Activated CD4-positive, alpha-beta T cell treated with anti-CD3 and anti-CD28 coated beads, Interleukin-2, amount 50 U/mL, for 24 hours (primary cell): ENCODE measurements at places on chromosomes 16 and 17.
A peak's percentile ranks its signal among the peaks of the same experiment; 100 is the strongest.

- no peak for DNase-seq
Measured at GRCh38 chr17:72555052-72555451, 434.2 kb downstream of the SOX9 start.

DNA sequence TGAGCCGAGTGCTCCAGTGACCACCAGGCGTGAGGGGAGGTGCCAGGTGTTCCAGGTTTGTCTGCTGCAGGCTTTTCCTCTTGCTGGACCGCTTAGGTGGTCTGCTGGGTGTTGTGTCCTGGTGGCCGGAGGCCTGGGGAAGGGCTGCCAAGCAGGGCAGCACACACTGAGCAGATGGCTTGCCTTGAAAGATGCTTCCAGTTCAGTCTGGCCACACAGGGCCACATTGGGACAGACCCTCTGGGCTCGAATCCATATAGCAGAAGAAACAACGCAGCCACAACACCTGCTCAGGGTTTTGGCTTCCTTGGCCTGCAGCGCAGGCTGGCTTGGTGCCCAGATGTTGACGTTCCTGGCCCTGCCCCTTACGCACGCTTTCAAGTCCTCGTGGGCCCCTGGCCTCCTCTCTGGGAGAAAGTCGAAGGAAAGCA lies 24.8 kb downstream of the GINS2 start:
- no peak for DNase-seq

DNA sequence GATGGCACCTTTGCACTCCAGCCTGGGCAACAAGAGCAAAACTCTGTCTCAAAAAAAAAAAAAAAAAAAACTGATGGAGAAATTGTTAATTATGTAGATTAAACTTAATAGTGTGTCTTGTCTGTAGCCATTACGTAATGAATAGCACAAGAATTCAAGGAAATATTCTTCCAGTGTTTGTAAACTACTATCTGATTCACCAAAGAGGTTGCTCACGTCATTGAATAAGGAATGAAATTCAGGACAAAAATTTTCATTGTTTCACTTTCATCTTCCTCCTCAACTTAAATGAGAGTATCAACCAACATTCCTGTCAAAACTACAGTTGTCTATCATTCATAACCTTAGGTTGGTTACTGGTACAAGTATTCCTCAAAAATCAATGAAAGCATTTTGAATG lies 30.7 kb upstream of the MYO18A start:
- no peak for DNase-seq

DNA sequence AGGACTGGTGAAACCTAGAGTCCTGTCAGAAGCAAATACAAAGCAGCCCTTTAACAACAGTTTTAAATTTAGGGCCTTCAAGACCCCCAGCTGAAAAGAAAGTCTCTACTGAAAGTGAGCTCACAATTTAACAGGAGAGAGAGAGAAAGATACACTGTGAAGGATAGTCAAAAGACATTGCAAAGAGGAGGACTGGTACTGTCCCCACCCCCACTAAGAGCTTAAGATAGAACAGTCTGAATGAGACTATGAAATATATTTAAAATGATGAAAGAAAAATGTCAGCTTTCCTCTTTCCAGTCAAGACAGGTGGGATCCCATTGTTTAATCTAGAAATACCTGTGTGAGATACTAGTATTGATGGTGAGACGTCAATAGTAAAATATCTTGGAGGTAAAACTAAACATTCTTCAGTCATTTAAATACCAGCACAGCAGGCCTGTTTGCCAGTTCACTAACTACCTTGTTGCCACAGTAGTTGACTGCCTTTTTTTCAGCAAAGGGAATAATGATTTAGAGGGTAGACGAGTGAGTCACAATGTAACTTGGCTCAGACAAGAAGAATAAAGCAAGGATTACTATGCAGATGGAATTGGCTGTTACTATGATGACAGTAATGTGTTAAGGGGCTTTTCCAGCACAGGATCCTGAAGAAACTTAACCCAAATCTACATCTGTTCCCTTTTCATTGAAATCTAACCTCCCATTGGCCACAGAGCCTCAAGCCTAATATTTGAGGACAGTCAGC lies 47.2 kb upstream of the RASL10B start:
- DNase-seq = no peak

- DNase-seq = no peak
Measured at GRCh38 chr16:31351942-31352325, 3.0 kb upstream of the ITGAX start.

DNA sequence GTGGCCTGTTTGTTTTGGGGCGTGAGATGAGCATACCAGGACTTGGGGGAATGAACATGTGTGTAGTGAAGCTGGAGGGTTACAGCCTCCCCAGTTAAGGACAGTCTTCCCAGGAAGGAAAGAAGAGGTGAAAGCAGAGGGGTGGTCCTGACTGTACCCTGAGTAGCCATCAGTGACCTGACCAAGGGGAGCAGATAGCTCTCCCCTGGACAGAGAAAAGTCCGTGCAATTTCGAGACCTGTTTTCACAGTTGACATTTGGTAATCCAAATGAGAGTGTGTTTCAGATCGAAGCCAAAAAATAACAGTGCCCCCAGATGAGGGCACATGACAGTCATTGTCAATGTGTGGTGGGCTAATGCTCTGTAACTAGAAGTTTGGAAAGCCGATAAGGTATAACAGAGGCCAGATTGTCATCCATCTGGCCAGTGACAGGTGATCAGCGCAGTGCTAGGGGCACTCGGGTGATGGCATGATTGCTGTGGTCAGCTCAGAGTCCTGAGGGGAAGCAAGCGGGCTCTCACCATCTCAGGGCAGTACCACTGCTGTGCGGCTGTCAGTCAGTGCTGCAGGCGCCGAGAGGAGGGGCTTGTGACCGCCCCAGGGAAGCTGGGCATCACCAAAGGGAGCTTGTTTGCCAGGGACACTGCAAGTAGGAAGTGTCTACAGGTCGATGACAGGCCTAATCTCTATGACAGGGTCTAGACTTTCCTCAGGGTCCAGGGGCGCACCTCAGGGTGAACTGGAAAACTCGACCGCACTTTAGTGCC lies 1.1 kb upstream of the NME2 start:
- peak; percentile 9 for DNase-seq

DNA sequence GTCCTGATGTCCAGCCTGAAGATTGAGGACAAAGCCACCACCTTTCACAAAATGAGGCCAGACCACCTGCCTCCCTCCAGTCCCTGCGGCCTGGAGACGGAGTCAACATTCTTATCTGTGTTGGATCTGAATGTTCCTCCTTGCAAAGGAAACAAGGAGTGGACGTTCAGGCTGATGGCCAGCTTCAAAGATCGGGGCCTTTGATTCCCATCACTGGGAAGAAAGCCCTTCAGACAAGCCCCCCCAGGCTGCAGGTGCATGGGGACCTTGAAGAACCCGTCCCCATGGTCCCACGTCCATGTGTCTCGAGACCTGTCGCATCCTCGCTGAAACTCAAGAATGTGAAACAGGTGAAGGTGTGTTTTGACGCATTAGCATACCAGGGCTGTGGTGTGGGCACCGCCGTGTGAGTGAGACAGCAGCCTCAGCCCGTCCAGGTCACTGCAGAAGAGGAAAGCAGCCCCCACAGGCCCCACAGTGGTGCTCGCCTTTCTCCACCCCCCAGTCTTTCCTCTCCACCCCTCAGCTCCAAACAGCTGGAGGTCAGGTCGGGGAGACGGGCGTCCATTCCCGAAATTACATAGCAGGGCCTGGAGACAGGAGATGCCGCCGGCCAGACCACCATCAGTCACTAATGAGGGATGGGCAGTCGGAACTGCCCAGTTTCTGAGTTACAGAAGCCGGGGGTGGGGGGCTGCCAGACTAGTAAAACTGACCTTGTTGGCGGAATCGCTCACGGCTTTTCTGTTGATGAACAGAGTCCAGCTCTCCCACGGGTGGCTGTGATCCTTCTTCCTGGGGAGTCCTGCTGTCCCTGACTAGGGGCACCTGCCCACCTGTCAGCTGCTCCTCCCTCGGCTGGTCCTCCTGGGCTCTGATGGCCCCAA lies 877 bp upstream of the CSNK1D start:
- no peak for DNase-seq

- DNase-seq = no peak
Measured at GRCh38 chr17:55746466-55746865, 4.4 kb upstream of the PCTP start.

- no peak for DNase-seq
Measured at GRCh38 chr17:71535321-71535720, 585.5 kb upstream of the SOX9 start.

- DNase-seq = no peak
Measured at GRCh38 chr17:1271441-1271840, 1.2 kb downstream of the BHLHA9 start.

DNA sequence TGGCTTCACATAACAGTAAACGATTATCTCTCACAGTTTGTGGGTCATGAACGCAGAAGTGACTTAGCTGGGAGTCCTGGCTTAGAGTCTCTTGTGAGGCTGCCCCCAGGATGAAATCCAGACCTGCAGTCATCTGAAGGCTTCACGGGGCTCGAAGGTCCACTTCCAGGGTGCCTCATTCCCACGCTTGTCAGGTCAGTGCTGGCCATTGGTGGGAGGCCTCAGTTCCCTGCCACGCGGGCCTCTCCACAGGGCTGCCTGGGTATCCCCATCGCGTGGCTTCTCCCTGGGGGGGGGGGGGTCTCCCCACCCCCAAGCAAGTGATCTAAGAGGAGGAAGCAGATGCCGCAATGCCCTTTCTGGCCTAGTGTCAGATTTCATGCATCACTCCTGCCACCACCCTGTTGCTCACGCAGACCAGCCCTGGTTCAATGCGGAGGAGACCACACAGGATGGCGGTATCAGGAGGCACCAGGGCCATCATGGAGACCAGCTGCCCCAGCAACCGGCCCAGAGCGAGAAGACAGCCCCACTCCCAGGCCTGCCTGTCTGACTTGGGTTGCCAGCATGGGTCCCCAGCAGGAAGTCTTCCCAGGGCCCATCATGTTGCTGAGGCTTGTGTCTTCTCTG lies 77.3 kb upstream of the CDH5 start:
- no peak for DNase-seq

DNA sequence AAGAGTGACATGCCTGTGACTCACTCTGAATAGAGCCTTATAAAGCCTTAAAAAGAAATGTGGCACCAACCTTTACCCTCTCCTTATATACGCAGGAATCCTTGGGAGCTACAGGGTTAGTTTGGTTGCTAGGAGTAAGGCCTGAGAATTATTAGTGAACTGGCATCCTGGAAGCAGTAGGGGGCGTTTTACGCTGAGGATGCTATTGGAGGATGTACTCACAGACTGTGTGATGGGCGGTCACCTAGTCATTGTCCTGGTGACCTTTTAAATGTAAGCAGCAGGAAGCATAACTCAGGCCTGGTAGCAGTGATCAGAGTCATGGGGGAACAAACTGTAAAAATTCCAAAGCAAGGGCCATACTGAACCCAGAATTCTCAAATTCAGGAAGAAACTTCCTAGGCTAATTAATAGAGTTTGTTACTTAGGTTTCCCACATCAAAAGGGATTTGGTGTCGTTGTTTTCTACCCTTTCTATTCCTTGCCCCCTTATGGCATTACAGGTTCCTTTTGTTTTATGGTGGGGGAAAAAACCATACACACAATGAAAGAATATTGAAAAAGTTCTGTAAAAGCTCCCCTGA lies 153.8 kb downstream of the SNX11 start:
- DNase-seq = no peak

GRCh38 chr17:74292495-74292894 lies 18.5 kb downstream of the DNAI2 start:
- DNase-seq = no peak

- no peak for DNase-seq
Measured at GRCh38 chr17:72569148-72569946, 448.5 kb downstream of the SOX9 start.

GRCh38 chr16:74079232-74079586 lies 217.4 kb upstream of the PSMD7 start:
- DNase-seq = no peak

GRCh38 chr17:61454381-61455323 lies 2.4 kb downstream of the TBX4 start:
- DNase-seq = no peak

- DNase-seq = no peak
Measured at GRCh38 chr16:10314811-10315210, 71.0 kb upstream of the ATF7IP2 start.

DNA sequence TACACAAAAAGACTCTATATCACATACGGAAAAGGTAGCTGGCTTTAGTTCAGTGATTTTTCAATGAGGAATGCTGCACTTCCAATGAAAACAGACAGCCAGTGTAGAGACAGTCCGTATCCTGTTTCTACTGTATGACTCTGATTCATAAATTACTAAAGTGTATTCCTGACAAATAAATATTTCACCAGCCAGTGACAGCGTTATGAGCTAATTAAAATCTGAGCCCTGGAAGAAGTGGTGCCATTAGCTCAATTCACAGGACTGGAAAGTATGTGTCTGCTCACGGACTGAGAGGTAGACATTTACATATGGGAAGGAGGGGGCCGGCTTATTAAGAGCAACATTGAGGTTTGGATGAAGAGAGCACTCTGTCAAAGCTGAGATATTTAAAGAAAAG lies 207.9 kb upstream of the RBFOX1 start:
- DNase-seq = no peak

DNA sequence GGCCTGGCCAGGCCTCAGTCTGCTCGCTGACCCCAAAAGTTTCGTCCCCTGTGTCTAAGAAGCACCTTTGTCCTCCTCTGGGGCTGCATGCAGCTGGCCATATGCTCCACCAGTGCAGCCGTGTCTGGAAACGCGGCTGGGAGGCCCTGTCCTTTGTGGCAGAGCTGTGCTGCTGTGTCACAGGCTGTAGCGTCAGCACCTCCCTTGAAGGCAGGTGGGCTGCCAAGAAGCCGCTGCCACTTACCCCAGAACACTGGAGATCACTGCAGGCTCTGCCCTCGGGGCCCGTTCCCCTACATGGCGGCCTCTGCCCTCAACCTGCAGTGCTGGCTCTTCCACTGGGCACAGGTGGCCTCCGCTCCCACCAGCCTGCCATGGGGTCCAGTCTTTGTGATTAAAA lies 15.7 kb upstream of the MC1R start:
- no peak for DNase-seq

- no peak for DNase-seq
Measured at GRCh38 chr17:17790637-17791464, 45.9 kb downstream of the SREBF1 start.

DNA sequence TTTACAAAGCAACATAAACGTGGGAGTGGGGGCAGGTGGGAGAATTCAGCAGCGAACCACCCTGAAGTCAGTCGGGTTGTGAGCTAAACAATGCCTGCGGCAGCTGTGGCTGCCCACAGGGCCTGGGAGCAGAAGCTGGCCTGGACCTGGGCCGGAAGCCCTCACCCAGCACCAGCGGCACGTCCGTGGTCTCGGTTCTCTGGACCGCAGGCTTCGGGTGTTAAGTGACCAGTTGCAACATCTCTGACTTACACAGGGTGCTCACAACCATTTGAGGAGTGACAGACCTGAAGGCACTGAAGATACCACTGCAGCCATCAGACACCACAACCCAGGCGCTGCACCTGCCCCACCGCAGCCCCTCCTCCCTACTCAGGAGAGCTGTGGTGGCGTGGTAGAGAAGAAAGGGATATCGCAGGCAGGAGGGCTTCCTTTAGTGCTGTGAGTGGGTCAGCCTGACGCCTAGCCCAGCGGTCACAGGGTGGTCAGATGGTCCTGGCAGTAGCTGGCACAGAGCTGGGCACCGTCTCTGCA lies 33.8 kb downstream of the CBFA2T3 start:
- DNase-seq = no peak

DNA sequence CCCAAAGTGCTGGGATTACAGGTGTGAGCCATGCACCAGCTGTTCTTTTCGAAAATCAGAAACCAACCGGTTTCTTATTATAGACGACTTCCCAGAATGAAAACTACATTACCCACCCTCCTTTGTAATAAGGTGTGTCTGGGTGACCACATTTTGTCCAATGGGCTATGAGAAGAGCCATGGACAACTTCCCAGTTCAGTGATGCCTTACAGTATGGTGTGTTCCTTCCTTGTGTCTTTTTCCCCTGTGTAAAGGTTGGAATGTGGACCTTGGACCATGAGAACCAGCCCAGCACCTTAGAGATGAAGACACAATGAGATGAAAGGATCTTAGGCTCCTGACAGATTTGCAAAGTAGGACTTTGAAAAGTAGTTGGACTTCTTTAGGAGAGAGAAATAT lies 85.0 kb upstream of the ATF7IP2 start:
- DNase-seq = no peak
